Tongue (tissue), 3 donors: ENCODE measurements at places on chromosomes 2 and 18. TPM values are rescaled to one million over a fixed set of nuclear protein-coding genes. Genes with fewer than 3 reads are reported as not detected.

DNAH6 gene
- total RNA-seq, result 0.51 TPM

GCA gene
- total RNA-seq, result 37.4 TPM

TMEM178A gene
- total RNA-seq, result 4.9 TPM

SLC8A1 gene
- total RNA-seq, result 30.6 TPM

HOXD12 gene
- total RNA-seq, result not detected

CLEC4F gene
- total RNA-seq, result not detected

ATOH8 gene
- total RNA-seq, result 15.7 TPM

SKOR2 gene
- not detected for total RNA-seq

M1AP gene
- 4.6 TPM for total RNA-seq

CCDC178 gene
- total RNA-seq, result not detected

SPP2 gene
- total RNA-seq, result not detected

C2orf76 gene
- total RNA-seq, result 2.6 TPM

TRPM8 gene
- not detected for total RNA-seq

DNA sequence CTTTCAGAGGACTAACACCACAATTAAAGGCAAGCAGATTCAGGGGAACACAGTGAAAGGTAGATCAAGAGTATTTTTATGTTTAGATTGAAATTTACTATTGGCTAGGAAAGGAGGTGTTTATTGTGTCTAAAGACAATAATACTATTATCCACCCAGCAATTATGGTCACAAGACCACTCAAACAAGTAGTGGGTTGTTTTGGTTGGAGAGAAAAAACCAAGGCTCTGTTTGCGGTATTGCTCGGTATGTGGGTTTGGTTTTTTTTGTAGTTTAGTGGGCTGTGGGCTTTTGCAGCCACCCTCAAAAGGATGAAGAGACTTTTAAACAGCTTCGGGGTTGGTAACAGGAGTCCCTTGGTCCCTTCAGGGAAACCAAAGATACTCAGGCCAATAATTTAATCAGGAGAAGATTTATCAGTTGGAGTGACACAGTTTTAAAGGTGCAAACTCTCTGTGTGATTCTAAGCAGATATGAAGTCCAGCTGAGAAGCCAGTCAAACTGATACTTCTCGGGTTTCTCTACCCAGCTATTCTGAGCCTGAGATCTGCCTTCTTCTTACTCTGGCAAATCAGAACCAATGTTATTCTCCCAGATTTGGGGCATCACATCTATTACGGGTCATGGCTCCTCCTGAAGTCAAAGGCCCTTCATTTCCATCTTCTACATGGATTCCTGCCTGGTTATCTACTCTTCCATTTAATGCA lies 55.3 kb downstream of the DCC start:
- no peak for DNase-seq

- peak; percentile 93 for DNase-seq
These were observed 31.8 kb downstream of the TGIF1 start for GRCh38 chr18:3481696-3482210.

DNA sequence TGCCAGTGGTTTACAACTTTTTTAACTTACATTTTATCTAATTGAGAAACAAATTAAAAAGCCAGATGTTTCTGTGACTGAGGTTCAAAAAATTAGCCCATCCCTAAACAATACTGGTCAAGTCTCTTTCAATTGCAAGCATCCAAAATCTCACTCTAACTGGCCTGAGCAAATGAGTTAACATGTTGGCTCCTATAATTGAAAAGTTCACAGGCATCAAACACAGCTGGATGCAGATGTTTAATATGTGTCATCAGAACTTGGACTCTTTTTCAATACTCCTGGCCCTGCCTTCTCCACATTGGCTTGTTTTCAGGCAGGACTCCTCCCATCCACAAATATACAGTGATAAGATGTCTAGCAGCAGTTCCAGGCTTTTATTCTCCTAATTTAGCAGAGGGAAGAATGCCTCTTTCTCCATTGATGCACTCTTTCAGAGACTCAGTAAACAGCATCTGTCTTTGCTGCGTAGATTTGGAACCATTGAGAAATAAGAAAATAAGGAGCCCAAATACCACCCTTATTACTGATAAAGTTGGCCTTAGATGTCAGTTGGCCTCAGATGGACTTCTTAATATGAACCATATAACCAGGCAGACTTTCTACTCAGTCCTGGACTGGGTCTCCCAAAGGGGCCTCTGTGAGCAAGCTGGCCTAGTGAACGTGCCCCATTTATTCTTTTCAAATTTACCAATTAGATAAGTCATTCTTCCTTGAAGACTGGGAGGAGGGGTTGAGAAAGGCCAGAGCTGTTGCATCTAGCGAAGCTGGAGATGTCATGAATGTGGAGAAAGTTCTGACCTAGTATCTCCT lies 30.4 kb upstream of the FN1 start:
- DNase-seq, result peak; percentile 88

- no peak for DNase-seq
These were observed 5.0 kb upstream of the APCDD1 start for GRCh38 chr18:10449396-10449795.

DNA sequence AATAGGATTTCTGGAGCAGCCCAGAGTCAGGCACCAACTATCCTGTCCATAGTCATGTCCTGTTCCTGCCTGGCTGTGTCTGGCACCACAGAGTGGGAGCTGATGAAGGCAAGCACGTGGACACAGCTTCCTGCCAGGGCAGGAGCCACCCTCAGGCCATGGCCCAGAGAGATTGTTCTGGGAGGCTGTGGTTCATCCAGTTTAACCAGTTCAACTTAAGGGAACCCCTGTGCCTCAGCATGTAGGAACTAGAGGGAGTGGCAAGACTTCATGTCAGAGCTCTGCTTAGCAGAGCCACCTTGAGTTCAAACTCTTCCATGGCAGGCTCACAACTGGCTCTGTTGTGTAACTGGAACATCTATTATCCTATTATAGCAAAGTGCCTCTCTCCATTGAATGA lies 73.2 kb upstream of the NCKAP5 start:
- peak; percentile 44 for DNase-seq

DNA sequence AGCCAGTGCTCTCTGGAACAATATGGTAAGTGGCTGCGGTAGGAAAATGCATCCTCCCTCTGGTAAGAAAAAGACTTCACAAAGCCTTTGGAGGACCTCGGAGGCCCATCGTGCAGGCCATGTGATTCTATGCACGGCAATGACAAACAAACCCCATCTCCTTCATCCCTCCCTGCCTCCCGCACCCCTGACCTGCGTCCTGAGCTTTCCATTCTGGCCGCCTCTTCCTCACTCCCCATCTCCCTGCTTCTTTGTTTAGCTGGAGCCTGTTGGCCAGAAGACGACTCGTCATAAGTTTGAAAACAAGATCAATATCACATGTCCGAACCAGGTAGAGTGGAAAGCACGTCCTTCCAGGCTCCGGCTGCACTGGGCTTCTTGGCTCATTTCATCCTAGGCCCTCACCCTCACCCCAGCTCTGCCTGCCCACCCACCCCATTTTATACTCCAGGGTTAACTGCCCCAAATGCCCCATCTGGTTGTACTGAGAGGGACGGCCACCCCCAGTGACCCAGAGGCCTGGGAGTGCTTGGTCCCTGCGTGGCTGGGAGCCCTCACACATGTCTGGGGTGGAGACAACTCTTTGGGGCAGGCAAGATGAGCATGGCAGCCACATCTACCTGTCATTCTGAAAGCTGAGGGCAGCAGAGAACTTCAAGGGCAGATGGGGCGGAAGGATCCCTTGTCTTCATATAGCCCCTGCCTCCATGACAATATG lies 94.0 kb downstream of the PLB1 start:
- no peak for DNase-seq

GRCh38 chr2:181998891-181999654 lies 13.4 kb downstream of the PPP1R1C start:
- peak; percentile 8 for DNase-seq

GRCh38 chr2:130873700-130874346 lies 37.1 kb downstream of the ARHGEF4 start:
- peak; percentile 86 for DNase-seq

GRCh38 chr2:41970988-41971660 lies 76.7 kb upstream of the PKDCC start:
- peak; percentile 64 for DNase-seq

DNA sequence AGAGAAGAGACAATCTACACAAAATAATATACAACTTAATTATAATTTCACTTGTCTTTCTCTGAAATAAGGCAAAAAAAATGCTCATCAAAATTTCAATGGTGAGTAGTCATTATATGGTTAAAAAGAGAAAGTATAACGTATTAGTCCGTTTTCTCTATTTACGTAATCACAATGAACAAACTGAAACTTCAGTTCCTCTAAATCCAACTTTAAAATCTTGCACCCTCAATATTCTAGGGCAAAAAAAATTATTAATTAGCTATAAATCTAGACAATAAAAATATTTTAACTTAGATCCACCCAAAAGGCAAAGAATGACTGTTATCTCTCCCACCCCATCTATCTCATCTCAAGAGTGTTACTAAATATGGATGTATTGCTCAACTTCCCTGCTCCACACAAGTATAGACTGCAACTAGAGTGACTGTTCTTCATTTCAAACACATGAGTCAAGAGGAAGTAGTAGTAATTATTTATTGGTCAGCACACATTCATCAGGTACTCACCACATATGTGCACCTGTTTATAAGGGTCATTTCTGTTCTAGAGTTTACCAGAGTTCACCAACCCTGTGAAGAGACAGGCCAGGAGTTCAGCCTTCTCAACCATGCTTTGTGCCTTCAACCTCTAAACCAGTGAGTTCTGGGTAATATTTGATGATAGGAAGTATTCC lies 36.4 kb downstream of the STK39 start:
- no peak for DNase-seq

GRCh38 chr2:62467475-62468321 lies 38.3 kb downstream of the TMEM17 start:
- DNase-seq, result no peak

DNA sequence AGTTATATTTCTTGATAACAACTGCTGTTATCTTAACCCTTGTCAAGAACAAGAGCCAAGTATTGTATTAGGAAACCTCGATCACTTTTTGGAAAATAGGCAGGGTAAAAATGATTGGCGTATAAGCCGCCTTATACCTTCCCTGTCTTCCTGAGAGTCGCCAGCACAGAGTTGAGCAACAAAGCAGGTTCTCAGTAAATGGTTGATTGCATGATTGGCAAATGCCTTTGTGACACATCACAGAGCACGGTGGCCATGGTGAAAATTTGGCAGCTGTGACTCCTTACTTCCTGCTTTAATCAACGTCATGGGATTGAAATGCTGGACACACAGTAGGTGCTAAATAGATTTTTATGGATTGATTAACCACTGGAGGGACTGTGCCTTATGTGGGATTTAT lies 3.9 kb upstream of the KLHL29 start:
- no peak for DNase-seq

GRCh38 chr2:127094509-127095366 lies 12.2 kb downstream of the BIN1 start:
- DNase-seq, result peak; percentile 82

DNA sequence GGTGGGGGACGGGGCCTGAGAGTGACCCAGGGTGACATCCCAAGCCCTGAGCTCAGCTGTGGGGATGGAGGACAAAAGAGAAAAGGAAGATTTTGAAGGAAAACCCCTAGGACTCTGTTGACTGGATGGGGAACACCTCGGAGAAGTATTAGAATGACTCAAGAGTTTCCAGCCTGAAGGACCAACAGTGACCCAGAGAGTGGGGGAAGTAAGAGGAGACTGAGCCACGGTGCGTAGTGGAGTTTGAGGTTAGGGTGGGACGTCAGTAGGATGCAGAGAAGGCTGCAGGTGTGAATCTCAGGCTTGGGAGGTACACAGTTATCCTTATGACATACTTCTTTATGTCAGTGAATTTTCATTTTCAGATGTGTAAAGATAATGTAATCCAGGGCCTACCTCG lies 119.5 kb downstream of the NCK2 start:
- no peak for DNase-seq

GRCh38 chr2:63743170-63743981 lies 98.3 kb upstream of the UGP2 start:
- peak; percentile 77 for DNase-seq

DNA sequence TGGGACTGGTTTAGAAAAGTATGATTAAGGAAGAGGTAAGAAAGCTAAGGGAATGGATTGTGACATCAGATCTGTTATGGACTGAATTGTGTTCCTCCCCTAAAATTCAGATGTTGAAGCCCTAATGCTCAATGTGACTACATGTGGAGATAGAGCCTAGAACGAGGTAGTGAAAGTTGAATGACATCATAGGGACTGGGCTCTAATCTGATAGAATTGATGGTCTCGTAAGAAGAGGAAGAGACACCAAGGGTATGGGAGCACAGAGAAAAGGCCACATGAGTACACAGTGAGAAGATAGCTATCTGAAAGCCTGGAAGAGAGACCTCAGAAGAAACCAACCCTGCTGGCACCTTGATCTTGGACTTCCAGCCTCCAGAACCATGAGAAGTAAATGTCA lies 178.3 kb downstream of the TRIB2 start:
- no peak for DNase-seq

DNA sequence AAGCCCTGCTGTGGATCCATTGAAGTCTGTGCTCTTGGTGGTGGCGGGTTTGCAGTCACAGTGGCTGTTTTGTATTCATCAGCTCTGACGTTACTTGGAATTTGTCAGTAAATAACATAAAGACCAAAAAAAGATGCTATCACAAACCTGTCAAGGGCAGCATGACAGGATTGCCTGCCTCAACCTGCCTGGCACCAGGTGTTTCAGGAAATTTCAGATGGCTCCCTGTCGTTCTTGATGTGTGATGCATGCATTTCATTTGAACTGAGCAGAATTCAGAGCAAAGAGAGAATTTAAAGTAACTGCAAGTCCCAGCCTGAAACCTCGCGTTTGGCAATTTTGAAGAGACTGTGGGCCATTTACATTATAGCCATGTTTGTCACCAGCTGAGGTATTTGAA lies 50.3 kb upstream of the EPC2 start:
- peak; percentile 18 for DNase-seq

GRCh38 chr2:191115804-191116203 lies 35.0 kb downstream of the STAT4 start:
- DNase-seq, result no peak

GRCh38 chr2:38474021-38474456 lies 97.0 kb upstream of the ATL2 start:
- no peak for DNase-seq

- no peak for DNase-seq
These were observed 78.1 kb upstream of the PROKR1 start for GRCh38 chr2:68565273-68565672.

- DNase-seq, result no peak
These were observed 34.6 kb downstream of the ASAP2 start for GRCh38 chr2:9241233-9241632.

DNA sequence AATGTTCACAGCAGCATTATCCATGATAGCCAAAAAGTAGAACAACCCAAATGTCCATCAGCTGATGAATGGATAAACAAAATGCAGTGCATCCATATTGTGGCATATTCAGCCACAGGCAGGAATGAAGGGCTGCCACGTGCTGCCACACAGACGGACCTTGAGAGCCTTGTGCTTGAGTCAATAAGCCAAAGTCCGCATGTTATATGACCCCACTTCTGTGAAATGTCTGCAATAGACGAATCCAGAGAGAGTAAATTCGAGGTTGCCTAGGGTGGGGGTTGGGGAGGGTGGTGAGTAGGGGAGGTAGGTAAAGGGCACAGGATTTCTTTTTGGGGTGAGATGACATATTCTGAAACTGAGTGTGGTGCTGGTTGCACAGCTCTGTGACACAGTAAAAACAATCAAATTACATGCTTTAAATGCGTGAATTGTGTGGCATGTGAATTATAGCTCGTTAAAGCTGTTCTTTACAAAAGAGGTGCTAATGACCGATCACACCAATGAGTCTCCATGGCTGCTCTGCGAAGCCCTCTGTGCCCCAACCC lies 38.9 kb upstream of the LDLRAD4 start:
- no peak for DNase-seq
